Gastroesophageal sphincter (tissue), 4 donors: ENCODE measurements at places on chromosomes 5 and 9.

DNA sequence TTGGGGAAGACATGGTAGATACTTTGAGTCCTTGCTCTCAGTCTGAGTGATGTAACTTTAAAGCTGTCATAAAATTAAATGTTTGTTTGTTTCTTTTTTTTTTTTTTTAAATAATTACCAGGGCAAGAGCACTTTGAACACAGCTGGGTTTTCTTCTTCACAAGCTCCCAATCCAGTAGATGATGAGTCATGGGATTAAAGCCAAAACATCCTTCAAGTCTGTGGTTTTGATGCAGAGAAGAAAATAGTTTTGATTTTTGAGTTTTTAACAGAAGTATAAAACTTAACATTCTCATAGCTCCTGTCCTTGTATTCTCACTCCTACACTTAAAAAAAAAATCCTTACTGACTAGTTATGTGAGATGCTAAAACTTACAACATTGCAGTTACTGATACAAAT, 34.8 kb upstream of the IL31RA start:
- ATAC-seq: no peak

- ATAC-seq: no peak
Observed at GRCh38 chr9:106757514-106757913, 105.5 kb upstream of the ZNF462 start.

DNA sequence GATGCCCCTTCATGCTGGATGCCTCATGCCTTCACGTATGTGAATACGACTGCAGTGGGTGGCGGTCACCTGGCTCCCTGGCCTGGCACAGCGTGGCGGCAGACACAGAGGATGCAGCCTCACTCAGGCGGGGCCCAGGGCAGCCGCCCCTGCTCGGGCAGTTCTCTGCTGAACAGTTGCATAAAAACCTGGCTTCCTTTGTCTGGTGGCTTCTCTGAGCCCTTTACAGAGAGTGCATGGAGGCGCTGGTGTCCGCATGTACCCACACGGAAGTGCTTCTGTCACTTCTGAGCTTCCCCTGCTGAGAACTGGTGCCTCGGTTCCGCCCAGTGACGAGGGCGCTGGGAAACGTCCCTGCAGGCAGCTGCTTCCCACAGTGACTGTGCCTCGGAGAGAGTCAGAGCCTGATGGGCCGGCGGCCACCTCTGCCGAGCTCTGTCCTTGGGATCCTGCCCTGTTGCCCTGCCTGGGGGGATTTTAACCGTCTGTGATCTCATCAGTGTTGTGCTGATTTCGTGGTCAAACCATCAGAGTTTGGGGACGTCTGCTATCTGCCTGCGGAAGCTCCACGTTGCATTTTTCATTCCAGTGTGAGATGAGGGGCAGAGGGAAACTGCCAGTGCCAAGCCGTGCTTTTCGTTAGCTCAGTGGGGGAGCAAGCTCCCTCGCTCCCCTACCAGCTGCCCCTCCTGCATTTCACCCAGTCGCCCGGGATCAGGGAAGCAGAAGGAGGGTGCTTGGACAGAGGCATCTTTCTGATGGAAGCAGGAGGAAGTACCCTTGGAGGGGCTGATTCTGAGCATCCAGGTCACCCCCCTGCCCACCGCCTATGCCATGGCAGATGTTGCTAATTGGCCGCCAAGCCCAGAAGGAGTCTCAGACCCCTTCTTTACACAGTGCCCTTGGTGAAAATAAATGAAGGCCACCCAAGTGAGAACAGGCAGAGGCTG, 153.0 kb upstream of the COL5A1 start:
- ATAC-seq: no peak

DNA sequence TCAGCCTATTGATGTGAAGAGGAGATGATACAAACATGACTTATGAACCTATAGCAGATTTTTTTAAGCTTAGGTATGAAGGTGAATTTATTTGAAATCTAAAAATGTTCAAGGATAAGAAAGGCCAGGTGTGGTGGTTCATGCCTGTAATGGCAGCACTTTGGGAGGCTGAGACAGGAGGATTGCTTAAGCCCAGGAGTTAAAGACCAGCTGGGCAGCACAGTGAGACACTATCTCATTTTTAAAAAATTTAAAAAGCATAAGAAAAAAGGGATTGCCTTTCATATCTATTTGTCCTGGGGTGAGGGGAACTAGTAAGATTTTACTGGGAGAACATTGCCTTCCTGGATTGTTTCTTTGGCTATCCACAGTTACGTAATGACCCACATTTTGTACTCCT, 40.8 kb upstream of the SRP19 start:
- ATAC-seq: no peak

- ATAC-seq: no peak
Observed at GRCh38 chr9:36987891-36988290, 46.2 kb downstream of the PAX5 start.

- ATAC-seq: no peak
Observed at GRCh38 chr5:168964182-168964581, 336.8 kb downstream of the SLIT3 start.

GRCh38 chr5:1765141-1765879, 34.3 kb downstream of the MRPL36 start:
- no peak for ATAC-seq

DNA sequence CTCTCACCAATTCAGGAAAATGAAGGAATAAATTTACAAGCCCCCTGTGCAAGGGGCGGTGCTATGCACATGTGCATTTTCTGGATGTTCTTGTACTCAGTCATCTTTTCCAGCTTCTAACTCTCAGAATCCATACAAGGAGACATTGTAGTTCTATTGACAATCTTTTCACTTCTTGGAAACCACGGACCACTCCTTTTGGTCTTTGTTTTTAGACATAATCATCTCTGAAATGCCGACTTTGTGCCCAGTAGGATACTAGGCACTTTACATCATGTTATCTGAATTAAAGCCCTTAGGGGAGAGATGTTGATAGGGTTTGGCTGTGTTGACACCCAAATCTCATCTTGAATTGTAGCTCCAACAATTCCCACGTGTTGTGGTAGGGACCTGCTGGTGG, 322.6 kb upstream of the WWC1 start:
- ATAC-seq: no peak

DNA sequence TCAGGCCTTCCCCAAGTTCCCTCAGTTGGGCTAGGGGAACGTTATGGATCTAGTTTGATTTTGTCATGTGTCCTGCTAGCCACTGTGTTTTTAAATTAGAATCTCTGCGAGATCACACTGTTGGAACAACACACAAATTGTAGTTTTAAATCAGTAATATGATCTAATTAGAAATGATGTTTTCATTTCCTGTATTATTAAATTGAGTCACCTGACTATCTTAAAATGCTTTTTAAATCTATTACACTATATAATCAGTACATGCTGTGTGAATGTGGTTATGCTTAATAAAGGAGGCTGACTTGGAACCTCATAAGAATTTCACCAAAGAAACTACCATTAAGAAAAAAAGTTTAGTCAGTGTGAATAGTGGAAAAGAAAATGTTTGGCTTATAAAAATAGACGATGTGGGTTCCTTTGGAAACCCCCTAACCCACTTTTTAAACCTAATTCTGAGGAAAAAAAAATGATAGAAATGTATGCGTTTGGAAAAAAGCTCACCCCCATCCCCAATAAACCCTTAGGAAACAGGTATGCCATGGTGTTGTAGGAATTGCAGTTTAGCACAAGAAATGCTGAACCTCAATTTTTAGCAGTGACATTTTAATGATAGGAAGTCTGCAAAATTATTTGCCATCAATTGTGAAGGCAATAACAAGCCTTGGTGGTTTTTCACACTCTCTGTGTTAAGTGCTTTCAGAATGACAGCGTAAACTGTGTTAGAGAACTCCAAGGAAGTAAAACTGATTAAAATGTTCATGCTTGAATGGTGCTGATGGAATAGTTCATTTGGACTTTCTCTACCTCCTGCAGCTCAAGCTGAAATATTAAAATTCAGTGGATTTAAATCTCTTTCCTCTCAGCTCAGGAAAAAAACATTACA, 59.0 kb downstream of the TLE4 start:
- no peak for ATAC-seq

- no peak for ATAC-seq
Observed at GRCh38 chr9:20707708-20708107, 23.6 kb downstream of the FOCAD start.

DNA sequence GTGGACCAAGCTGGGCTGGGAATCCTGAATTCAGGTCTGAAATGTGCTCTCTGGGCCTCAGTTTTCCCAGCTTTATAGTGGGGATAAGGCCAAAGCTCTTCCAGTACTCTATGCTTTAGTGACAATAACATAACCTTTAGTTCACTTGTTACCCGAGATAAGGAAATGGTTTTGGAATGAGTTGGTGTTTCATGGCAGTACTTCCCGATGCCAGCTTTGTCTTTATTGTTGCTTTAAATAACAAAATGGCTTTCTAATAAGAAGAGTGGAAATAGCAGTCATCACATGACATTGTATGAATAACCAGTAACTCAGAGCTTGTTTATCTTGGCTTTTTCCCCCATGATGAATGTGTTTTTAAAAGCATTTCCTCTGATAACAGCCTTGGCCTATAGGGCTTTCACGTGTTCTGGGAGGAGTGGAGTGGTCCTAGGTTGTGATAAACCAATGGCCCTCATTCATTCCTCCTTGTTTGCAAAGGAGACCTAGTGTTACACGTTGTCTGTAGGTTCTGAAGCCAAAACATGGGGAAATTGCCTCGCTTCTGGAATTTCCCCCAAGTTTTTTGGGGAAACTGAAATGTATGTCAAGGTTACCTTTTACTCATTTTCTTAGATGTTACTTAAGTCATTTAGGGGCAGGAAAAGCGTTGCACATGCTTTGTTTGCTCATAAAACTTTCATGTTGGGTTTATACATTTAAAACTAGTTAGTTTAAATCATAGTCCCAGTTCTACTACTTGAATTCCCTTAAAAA, 53.7 kb downstream of the ZNF618 start:
- ATAC-seq: no peak

DNA sequence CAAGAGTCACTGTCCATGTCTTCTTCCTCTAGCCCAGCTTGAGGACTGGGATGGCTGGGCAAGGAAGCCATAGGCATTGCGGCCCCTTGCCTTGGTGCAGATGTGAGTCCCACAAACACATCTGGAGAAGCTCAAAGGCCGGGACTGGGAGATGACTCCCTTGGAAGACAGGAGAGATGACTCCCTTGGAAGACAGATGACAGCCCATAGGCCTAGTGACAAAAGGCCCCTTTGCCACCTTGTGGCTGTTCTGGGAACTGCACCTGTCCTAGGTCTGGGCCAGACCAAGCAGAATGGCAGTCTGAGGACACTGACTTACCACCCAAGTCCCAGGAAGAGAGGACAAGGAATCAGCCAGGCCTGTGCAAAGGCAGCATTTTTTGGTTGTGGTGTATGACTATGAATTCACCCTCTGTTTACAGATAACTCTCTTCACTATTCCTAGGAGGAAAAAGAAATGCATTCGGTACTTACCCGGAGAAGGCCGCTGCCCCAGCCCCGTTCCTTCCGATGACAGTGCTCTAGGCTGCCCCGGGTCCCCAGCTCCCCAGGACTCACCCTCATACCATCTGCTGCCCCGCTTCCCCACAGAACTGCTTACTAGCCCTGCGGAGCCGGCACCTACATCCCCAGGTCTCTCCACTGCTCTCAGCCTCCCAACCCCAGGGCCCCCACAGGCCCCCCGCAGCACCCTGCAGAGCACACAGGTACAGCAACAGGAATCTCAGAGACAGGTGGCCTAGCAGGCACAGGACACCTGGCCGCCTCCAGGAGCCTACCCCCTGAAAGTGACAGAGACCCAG, 30.8 kb downstream of the SKP1 start:
- peak; percentile 77 for ATAC-seq

DNA sequence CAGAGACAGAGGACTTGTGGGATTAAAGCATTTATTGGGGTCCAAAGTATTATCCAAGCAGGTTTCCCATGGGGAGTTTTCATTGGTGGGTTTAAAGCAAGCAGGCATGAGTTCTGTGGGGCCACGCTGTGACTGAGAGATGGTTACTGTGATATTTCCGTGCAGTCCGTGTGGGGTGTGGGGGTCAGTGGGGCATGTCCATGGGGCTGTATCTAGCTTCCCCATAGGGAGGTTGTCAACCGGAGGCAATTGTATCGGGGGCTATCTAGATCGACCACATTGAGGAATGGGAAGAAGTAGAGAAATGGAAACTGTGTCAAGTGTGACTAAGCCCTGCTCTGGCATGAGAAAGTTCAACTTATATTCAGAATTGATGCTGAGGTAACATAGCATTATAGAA, 7.1 kb upstream of the RPS23 start:
- no peak for ATAC-seq

- no peak for ATAC-seq
Observed at GRCh38 chr5:34648840-34649158, 7.3 kb upstream of the RAI14 start.

- no peak for ATAC-seq
Observed at GRCh38 chr9:107266624-107267368, 16.3 kb upstream of the RAD23B start.

- ATAC-seq: no peak
Observed at GRCh38 chr5:90549729-90550275, 8.8 kb upstream of the ADGRV1 start.

GRCh38 chr9:137205126-137206069, at the start of the genes NDOR1 and TMEM203:
NDOR1 (plus strand) TSS chr9:137205700; CDS start chr9:137205778, 78 bp downstream.
TMEM203 (minus strand) TSS chr9:137205648; CDS start chr9:137205414, 234 bp downstream.
- peak; percentile 66 for ATAC-seq

DNA sequence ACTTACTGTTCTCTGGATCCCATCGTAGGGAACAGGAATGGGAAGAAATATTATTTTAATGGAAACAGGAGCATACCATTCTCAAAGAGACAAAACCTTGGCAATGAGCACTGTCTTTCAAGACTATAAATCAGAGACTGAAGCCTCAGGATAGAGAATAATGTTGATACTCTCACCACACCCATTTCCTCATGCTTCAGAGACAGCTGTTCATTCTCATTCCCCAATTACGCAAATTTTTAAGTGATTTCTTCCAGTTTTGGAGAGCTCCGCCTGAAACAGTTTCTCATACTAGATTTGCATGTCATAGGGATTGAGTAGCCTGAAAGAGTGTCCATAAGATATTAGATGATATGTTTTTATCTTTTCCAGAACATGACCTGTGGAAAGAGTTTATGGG, 290.5 kb upstream of the RASA1 start:
- ATAC-seq: peak; percentile 77

DNA sequence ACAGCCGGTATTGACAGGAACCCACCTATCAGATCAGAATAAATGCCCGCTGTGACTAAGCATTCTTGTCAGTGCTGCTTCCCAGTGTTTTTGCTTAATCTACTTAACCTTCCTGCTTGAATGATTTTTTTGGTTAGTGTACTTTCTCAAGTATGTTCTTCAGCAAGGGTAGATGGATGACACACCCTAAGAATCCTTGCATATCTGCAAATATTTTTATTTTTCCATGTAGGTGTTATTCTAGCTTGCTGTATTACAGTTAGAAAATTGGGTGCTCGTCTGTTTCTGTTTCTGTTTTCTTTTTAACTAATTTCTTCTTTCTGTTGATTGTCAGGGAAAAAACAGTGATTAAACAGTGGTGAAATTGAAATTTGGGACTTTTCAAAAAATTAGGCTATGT, 64.5 kb downstream of the SEC61B start:
- ATAC-seq: no peak

DNA sequence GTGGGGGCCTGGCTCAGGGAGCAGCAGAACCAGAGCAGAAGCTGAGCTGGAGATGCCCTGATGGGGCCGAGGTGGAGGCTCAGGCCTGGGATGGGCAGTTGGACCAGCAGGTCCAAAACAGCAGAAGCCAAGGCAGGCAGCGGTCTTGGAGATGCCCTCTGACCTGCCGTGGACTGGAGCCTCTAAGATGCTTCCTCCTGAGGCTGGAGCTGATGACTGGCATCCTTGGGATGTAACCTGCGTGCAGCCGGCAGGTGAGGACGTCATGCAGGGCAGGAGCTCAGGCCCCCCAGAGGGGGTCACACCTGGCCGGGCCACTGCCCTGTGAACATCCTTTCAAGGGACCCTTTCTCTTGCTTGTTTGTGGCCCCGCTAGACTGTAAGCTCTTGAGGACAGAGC, 162.0 kb downstream of the RGS3 start:
- no peak for ATAC-seq
